Upper lobe of left lung (tissue), 6 donors: ENCODE measurements at places on chromosomes 2 and 18. TPM values are rescaled to one million over a fixed set of nuclear protein-coding genes. Genes with fewer than 3 reads are reported as not detected.

DNA sequence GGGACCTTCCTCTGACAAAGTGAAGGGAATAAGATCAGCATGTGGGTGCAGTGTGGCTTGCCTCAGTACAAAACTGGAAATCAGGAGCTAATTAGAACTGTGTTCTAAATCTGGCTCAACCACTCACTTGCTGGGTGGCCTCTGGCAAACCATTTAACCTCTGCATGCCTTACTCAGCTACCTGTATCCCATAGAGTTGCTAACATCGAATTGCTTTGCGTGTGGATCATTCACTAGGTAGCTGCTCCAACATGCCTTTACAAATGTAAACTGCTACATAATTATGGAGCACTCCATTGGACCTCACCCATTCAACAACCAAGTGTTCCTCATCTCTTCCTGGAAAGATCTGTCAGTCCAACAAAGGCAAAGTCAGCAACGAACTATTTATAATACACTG, 19.0 kb downstream of the PLEKHM3 start:
- peaks cover 15% of the 10 kb centered on the region for H3K4me1 ChIP-seq
- DNase-seq, result no peak
- H3K27ac ChIP-seq, result no peak overlapping the region
- H3K36me3 ChIP-seq, result no peaks in the 10 kb centered on the region
- H3K4me3 ChIP-seq, result no peak overlapping the region

- H3K4me3 ChIP-seq, result no peak overlapping the region
- no peaks in the 10 kb centered on the region for H3K27me3 ChIP-seq
- DNase-seq, result no peak
These were observed 128.8 kb upstream of the TRIB2 start for GRCh38 chr2:12587729-12588522.

DNA sequence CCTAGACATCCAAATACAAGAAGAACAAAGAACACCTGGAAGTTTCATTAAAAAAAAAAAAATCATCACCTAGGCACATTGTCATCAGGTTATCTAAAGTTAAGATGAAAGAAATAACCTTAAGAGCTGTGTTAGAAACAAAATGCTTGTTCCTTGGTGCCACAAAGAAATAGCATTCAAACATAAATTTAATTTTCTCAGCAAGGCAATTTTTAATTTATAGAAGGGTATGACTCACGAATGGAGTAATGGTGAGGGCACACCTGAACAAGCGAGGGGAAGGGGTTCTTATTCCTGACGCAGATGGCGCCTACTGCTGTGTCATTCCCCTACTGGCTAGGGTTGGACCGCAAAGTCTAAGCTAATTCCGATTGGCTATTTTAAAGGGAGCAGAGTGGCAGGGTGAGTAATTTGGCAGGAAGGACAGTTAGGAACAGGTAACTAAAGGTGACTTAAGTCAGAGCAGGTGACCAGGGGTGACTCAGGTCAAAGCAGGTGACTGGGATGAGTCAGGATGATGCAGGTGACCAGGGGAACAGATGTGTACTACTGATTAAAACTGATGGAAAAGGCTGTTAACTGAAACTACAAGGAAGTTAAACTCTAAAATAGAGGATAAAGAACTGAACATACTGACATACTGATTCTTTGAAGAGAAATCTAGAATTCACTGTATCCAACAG, 30.0 kb upstream of the TWSG1 start:
- no peaks in the 10 kb centered on the region for H3K36me3 ChIP-seq
- DNase-seq, result no peak
- H3K4me3 ChIP-seq, result no peak overlapping the region

- peaks cover 40% of the 10 kb centered on the region for H3K4me1 ChIP-seq
- no peak for DNase-seq
- H3K36me3 ChIP-seq, result no peaks in the 10 kb centered on the region
- no peaks in the 10 kb centered on the region for H3K27me3 ChIP-seq
These were observed 233.0 kb downstream of the NEDD4L start for GRCh38 chr18:58276789-58277739.

GRCh38 chr2:120433816-120434290, 87.9 kb downstream of the INHBB start:
- no peaks in the 10 kb centered on the region for H3K27me3 ChIP-seq
- no peaks in the 10 kb centered on the region for H3K4me1 ChIP-seq
- H3K4me3 ChIP-seq, result no peak overlapping the region
- DNase-seq, result no peak

- H3K36me3 ChIP-seq, result peaks cover 6% of the 10 kb centered on the region
- H3K4me1 ChIP-seq, result peaks cover 9% of the 10 kb centered on the region
- H3K27me3 ChIP-seq, result no peaks in the 10 kb centered on the region
- no peak for DNase-seq
- H3K27ac ChIP-seq, result peak overlapping the region; percentile 34
These were observed 95.4 kb downstream of the HAUS1 start for GRCh38 chr18:46199515-46200147.

DNA sequence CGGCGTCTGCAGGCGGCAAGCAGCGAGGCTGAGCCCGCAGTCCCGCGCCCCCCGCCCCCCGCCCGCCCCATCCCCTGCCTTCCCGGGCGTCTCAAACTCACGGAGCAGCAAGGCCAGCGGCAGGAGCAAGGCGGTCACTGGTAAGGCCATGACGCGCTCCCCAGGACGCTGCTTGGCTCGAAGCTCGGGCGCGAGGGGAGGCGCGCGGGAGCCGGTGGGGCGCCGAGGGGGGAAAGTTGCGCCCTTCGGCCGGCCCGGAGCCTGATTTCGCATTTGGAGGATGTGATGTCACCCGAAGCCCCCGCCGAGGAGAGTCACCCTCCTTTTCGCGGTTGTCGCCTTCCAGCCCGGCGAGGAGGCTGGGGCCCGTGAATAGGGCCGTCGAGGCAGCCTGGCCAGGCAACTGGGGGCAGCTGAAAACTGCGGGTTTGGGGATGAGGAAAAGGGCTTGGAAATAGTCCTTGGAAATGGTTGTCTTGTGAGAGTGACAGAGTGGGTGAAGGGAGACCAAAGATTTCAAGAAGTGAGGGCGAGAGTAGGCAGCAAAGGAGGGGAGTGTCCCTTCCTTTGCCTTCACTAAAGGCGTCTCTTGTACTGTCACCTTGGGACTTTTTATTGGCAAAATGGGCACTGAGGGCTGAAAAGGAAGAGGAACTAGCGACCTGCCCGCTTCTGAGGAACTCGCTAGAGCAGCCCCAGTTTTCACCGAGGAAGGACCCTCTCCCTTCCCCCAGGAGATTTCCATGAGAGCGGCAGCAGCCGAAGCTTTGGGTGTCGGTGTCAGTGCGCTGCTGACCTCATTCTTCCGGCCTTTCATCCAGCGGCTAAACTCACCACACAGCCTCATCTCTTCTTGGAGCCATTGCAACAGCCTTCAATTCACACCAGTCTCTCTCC, at the start of gene CD8A:
CD8A (minus strand) TSS at position 238 of the 897 bp plus-strand sequence; CDS start at position 150, 88 bp downstream.
- H3K27me3 ChIP-seq, result peaks cover 26% of the 10 kb centered on the region
- peaks cover 30% of the 10 kb centered on the region for H3K4me1 ChIP-seq
- DNase-seq, result peak; percentile 76
- H3K27ac ChIP-seq, result peak within 1 kb of the TSS; percentile 64

- no peak for DNase-seq
- no peaks in the 10 kb centered on the region for H3K4me1 ChIP-seq
- no peaks in the 10 kb centered on the region for H3K36me3 ChIP-seq
- no peaks in the 10 kb centered on the region for H3K27me3 ChIP-seq
These were observed 1267.0 kb upstream of the CHAC2 start for GRCh38 chr2:52500561-52500960.

GRCh38 chr2:155905657-155906056, 426.9 kb downstream of the NR4A2 start:
- H3K27ac ChIP-seq, result no peak overlapping the region
- no peaks in the 10 kb centered on the region for H3K4me1 ChIP-seq
- no peak for DNase-seq
- H3K4me3 ChIP-seq, result no peak overlapping the region
- H3K36me3 ChIP-seq, result no peaks in the 10 kb centered on the region
- no peaks in the 10 kb centered on the region for H3K27me3 ChIP-seq

DNA sequence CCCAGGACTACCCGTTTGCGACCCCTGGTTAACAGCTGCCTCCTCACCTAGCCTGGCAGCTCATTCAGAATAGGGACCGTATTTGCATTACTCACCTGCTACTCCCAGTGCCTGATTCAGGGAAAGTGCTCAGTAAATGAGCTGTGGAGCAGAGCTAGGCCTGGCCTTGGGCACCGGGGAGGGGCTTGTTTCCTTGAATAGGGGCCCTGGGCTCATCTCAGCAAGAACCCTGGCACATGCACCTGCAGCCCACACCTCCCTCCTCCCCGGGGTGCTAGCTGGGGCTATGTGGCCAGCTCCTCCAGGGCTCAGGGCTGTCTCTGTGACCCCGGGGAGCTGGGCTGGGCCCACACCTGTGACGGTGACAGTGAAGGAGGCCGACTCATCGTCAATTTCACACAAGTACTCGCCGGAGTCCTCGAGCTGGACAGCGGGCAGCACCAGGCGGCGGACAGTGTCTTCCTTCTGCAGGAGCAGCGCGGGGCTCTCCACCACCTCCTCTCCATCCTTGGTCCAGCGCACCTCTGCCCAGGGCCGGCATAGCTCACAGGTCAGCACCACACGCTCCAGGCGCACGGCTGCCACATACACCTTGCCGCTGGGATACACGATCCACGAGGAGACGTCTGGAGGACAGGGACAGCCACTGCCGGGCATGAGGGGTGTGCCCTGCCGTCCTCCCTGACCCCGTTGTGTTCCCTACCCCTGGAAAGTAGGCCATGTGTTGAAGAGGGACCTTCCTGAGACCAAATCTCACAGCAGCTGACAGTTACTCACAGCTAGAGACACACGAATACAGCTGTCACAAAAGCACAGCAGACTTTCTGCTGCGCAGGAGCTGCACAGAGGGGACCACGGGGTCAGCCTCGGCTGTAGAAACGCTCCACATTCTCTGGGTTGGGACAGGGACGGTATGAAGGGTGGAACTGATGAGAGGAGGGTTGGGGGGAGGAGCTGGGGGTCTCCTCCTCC, 9.0 kb downstream of the OBSL1 start:
- H3K27ac ChIP-seq, result no peak overlapping the region
- peak; percentile 79 for DNase-seq
- H3K4me1 ChIP-seq, result peaks cover 5% of the 10 kb centered on the region
- peaks cover 13% of the 10 kb centered on the region for H3K36me3 ChIP-seq
- no peaks in the 10 kb centered on the region for H3K27me3 ChIP-seq
- H3K4me3 ChIP-seq, result no peak overlapping the region

GRCh38 chr2:197217541-197217940, 93.0 kb downstream of the ANKRD44 start:
- peaks cover 40% of the 10 kb centered on the region for H3K4me1 ChIP-seq
- no peaks in the 10 kb centered on the region for H3K27me3 ChIP-seq
- H3K27ac ChIP-seq, result no peak overlapping the region
- DNase-seq, result no peak

KCNG3 gene
- total RNA-seq, result 0.91 TPM

PID1 gene
- total RNA-seq, result 20.8 TPM

COL4A3 gene
- total RNA-seq, result 129 TPM

TUBA3E gene
- total RNA-seq, result not detected

QPCT gene
- 4.3 TPM for total RNA-seq

SATB2 gene
- total RNA-seq, result 3.2 TPM

FOSL2 gene
- 78.6 TPM for total RNA-seq
